ENCODE measurements at places on chromosomes 2 and 18.

DNA sequence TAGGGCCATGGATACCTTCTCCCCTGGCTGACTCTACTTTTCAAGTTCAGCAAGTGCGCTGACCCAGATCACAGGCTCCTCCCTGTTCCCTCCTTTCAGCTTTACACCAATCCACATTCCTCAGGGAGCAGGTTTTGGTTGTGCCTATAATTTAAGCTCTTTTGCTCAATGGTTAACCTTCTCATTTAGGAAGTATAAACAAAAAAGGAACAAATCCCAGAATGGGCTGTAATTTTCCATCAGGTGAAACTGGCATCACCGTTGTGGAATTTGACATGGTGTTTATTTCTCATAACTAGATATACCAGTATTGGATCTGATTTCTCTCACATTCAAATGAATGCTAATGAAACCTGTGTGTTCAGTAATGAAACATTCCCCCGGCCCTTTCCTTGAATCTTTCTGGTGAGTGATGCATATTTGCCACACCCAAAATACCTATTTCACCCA is 13.6 kb downstream of the STRN start:
- DNase-seq, result no peak

- no peak for DNase-seq
Measured at GRCh38 chr2:180676520-180677025, 303.8 kb upstream of the UBE2E3 start.

DNA sequence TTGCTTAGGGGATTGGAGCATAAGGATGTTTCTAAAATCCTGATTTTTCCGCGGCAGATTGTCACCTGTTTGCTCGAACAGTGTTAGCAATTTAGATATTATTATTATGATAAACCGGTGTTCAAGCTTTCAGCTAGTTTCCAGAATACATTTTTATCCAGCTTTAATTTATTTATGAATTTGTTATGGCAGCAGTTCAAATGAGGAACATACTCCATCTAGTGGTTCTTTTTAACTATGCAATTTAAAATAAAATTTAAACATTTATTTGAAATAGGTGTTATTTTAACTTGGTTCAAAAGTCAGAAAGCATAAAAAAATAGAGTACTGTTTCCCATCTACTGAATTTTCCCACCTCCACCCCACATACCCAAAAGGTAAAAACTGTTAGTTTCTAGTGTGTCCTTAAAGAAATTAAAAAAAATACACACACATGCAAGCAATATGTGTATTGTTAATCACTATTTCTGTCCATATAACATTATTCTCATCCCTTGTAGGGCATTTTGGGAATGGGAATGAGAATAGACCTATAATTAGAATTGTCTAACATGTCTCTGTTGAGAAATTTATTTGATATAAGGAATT is 23.2 kb downstream of the ACOXL start:
- no peak for DNase-seq

- no peak for DNase-seq
Measured at GRCh38 chr2:18262601-18263000, 297.9 kb downstream of the RDH14 start.

DNA sequence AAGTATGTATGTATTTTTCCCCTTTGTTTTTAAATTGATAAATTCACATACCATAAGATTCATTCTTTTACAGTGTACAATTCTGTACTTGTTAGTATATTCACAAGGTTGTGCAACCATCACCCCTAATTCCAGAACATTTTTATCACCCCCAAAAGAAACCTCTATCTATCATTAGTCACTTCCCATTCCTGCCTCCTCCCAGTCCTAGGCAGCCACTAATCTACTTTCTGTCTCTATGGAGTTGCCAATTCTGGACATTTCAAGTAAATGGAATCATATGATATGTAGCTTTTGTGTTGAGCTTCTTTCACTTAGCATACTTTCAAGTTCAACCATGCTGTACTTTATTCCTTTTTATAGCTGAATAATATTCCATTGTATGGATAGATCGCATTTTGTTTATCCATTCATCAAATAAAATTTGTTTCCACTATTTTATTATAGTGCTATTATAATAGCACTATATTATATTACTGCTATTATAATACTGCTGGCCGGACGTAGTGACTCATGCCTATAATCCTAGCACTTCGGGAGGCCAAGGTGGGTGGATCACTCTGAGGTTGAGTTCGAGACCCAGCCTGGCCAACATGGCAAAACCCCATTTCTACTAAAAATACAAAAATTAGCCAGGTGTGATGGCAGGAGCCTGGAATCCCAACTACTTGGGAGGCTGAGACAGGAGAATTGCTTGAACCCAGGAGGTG is 10.9 kb downstream of the STARD7 start:
- DNase-seq, result no peak

DNA sequence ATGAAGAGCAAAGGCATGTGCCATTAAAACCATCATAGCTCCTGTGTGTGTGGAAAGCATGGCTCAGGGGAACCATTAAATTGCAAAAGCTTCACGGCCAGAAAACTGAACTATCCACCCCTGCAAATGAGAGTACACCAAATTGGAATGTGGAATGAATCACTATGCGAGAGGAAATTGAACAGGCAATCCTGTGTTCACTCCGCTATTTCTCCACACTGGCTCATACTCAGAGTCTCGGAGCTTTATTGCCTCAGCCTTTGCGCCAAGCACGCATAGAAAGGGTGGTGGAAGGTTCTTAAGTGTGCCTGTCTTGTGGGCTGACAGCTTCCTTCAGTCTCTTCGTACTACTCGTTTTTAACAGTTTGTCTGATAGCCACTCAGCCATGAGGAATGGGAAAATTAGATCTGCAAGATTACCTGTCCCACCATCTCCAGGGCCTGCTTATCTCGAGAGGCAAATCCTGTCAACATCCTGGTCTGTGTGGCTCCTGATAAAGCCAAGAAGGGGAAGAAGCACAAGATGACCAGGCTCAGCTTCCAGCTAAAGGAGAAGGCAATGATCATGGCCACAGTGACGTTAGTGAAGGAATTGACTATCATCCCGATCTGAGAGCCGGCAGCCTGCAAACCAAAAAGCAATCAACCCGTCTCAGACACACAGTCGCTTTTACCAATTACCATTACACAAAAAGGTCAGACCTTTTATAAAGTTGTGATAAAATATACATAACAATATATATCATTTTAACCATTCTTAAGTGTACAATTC is 34.9 kb downstream of the G6PC2 start:
- DNase-seq, result no peak

GRCh38 chr2:58594175-58594574 is 353.1 kb upstream of the FANCL start:
- DNase-seq, result no peak

GRCh38 chr18:35822413-35822812 is 150.1 kb upstream of the RMP24 start:
- DNase-seq, result no peak

DNA sequence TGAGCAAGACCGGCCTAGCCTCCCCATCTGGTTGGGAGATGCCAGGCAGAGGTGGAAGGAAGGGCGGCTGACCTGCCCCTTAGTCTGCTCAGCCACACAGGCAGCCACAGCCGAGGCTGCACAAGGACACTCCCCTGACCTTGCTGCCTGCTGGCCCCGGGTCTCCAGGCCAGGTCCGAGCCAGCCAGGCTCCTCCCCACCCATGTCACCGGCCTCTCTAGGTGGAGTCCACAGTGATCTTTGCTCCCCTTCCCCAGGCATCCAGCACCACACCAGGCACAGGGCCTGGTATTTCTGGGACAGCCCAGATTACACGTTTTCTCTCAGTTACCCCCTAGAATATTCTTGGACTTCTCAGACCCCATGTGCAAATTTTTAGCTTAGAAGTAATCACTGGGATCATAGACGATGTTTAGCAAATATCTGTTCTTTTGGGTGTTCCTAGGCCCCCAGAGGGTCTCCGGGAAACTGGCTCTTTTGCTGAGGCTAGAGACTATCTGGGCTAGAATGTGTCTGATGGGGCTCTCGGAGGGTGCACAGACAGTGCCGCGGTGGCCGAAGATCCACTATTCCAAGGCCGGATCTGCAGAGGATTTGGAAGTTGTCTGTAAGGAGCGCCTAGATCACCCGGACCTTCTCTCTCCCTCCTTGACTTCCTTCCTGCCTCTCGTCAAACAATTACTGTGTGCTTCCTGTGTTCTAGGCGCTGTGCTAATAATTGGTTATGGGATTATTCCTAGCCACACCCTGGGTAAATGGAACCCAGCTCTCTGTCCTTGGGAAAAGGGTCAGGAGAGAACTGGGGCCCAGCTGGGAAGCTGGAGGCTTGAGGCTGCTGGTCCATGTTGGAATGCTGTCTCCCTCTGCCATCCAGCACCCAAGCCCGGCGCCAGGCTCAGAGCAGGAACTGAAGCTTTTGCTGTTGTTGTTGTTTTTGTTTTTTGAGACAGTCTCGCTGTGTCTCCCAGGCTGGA is 46.9 kb downstream of the ODC1 start:
- DNase-seq, result no peak

GRCh38 chr2:44930274-44931197 is 11.0 kb upstream of the SIX3 start:
- DNase-seq, result no peak

DNA sequence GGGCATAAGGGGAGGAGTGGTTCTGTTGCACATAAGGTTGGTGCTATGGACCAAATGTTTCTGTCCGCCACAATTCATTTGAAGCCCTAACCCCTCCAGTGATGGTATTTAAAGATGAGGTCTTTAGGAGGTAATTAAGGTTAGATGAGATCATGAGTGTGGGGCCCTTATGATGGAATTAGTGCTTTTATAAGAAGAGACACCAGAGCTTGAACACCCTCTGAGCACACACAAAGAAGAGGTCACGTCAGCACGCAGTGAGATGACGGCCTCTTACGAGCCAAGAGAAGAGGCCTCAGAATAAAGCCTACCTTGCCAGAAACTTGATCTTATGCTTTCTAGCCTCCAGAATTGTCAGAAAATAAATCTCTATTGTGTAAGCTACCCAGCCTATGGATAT is 386.4 kb upstream of the CYRIA start:
- no peak for DNase-seq

- DNase-seq, result no peak
Measured at GRCh38 chr2:31083234-31083993, 54.8 kb downstream of the GALNT14 start.

GRCh38 chr2:160269365-160269764 is 69.3 kb upstream of the ITGB6 start:
- no peak for DNase-seq

GRCh38 chr2:119753930-119754321 is 5.8 kb upstream of the PTPN4 start:
- DNase-seq, result no peak

DNA sequence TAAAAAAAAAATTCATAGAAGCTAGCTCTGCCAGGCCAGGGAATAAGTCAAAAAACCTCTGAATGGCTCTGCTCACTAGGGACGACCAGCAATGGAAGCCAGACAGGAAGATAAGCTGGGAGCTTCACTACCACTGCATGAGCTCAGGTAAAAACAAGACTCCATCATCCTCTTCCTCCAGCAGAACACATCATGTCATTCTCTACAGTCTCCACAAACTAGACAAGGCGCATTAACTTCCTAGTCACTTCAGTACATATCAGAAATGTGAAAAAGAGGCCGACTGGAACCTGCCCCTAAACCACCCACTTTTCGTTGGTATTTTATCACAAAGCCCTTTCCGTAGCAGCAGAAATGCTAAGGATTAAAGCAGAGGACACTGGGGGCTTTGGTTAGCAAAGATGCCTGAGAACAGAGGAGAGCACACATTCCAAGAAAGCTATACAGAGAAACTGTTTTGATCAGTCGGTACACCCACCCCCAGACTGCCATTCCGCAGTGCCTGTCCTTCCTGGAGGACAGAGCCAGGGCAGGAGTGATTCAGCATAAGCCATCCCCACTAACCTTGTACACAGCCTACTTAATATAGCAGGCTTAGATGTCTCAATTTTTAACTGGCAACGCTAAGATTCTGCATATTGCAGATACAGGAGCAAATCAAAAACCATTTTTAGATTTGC is 53.4 kb downstream of the AAK1 start:
- no peak for DNase-seq

GRCh38 chr2:36333350-36334012 is 22.1 kb upstream of the CRIM1 start:
- no peak for DNase-seq

DNA sequence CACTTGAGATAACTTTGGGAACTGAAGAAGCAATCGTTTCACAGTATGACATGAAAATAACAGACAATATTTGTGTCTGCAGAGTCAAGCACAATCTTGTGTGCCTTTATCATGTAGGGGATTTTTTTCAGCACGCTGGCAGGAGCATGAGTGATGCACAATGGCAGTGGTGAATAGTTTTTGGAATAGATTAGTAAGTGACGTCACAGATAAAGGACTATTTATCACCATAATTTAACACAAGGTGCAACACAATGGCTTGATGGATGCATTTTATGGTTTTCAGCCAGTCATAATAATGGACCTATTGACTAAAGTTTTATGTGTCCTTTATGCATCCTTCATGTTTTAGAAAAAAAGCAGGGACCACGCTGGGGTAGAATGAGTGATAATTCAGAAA is 559.8 kb upstream of the FANCL start:
- no peak for DNase-seq

GRCh38 chr2:62858231-62858832 is 152.8 kb downstream of the EHBP1 start:
- DNase-seq, result no peak

- no peak for DNase-seq
Measured at GRCh38 chr2:190261851-190262250, 57.8 kb downstream of the HIBCH start.

DNA sequence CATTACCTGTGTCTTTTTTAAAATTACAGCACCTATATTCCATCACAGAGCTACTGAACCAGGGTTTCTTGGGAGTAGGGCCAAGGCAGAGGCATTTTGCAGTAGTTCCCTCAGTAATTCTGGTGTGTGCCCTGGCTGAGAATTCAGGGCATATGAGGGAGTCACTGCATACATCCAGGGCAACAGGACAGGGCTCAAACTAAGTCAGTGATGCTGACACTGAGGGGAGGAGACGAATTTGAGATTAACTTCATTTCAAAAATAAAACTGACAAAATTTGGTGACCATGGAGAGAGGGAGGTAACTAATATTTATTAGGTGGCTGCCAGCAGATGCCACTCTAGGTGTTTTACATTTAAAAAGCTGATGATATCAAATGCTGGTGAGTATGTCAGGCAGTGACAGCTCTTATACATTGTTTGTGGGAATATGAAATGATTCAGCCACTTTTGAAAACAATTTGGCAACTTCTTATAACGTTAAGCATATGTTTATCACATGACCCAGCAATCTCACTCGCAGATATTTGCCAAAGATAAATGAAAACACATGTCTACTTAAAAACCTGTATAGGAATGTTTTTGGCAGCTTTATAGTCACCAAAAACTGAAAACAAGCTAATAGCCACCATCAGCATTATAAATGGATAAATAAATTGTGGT is 20.3 kb downstream of the STRADB start:
- DNase-seq, result no peak

DNA sequence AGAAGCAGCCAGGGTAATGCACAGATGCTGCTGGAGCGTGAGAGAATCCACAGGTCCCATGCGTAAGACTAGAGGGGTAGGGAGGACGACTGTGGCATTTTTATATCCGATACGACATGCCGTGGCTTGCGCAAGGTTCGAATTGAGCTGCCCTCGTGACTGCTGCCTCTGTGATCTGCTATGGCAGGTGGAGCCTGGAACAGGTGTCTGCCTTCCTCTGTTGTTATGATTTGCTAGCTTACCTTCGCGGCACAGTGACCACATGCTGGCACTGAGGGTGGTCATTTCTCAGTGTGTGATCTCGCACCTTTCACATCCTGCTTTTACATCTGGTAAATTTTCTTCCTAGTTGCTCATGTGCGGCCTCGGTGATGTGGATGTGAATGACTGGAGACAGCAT is 240.2 kb downstream of the ALPK2 start:
- DNase-seq, result no peak
